ENCODE measurements at places on chromosomes 6 and 20.
A peak's percentile ranks its signal among the peaks of the same experiment; 100 is the strongest.

- no peak for DNase-seq
These were observed 48.8 kb downstream of the MCUR1 start for GRCh38 chr6:13765570-13765969.

- no peak for DNase-seq
These were observed 7.5 kb downstream of the C2 start for GRCh38 chr6:31935021-31935420.

GRCh38 chr6:322259-322930, 30.1 kb downstream of the DUSP22 start:
- peak; percentile 64 for DNase-seq

DNA sequence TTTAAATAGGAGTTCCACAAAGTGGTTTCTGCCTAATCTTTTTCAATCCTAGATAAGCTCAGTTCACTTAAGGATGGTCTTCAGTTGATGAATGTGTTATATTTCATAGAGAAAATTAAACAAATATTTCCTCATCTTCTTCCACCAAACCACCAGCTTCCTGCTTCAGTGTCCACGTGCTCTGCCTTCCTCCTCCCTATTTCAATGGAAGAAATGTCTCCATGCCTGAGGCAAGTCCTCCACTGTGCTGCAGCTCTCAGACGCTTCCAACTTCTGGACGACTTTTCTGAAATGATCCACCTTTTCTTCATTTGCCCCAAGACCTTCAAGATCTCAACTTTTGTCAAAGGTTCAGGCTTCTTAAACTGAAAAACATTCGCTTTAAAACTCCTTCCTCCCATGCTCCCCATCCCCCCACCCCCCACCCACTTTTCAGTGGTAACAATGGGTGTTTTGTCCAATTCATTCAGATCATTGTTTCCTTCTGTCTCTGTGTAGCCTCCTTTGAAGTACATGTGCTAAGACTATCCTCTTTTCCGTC, 25.3 kb upstream of the FABP7 start:
- no peak for DNase-seq

DNA sequence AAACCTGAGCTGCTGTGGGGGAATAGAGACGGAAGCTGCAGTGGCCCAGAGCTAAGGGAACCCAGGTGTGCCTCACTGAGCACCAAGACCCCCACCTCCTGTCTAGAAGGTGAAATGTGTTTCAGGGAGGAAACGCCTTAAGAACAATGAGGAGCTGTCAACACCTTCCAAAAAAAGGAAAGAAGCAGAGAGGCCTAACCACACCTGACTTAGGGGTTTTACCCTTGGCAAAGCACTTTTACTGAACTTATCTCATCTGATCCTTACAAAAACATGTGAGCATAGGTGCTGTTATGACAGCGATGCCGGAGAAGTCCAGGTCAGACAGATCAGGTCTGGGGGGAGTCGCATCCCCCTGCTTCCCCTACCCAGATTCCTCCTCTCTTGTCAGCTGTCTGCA, 16.1 kb upstream of the CDKN1A start:
- no peak for DNase-seq

GRCh38 chr20:8223091-8223870, 91.2 kb downstream of the PLCB1 start:
- no peak for DNase-seq

Measured in endodermal cell (in vitro differentiated cells).